ENCODE measurements at places on chromosomes 7 and 10. TPM values are rescaled to one million over a fixed set of nuclear protein-coding genes. Genes with fewer than 3 reads are reported as not detected.

The CLRN3 gene
- not detected for polyA plus RNA-seq

The LLCFC1 gene
- polyA plus RNA-seq = not detected

The TRPV6 gene
- polyA plus RNA-seq = not detected

The IGF2BP3 gene
- polyA plus RNA-seq = 16.0 TPM

The PNLIP gene
- polyA plus RNA-seq = not detected

The HERC4 gene
- polyA plus RNA-seq = 18.8 TPM

The ITIH5 gene
- polyA plus RNA-seq = not detected

The BMPER gene
- 0.26 TPM for polyA plus RNA-seq

The ACBD7 gene
- polyA plus RNA-seq = 0.22 TPM

The C10orf67 gene
- polyA plus RNA-seq = not detected

The HIPK2 gene
- polyA plus RNA-seq = 9.1 TPM

The FEZF1 gene
- not detected for polyA plus RNA-seq

The PDE1C gene
- polyA plus RNA-seq = 0.29 TPM

The OPN1SW gene
- 0.11 TPM for polyA plus RNA-seq

The MRLN gene
- not detected for polyA plus RNA-seq

The GARS1 gene
- polyA plus RNA-seq = 210 TPM

The TMEM184A gene
- polyA plus RNA-seq = not detected

The SLC29A3 gene
- 4.0 TPM for polyA plus RNA-seq

The PAOX gene
- 26.7 TPM for polyA plus RNA-seq

The CNPY1 gene
- not detected for polyA plus RNA-seq

The POLR3A gene
- 18.4 TPM for polyA plus RNA-seq

The SEMA3E gene
- polyA plus RNA-seq = 1.1 TPM
